Astrocyte of the cerebellum (primary cell): ENCODE measurements at places on chromosomes 3 and 15.

DNA sequence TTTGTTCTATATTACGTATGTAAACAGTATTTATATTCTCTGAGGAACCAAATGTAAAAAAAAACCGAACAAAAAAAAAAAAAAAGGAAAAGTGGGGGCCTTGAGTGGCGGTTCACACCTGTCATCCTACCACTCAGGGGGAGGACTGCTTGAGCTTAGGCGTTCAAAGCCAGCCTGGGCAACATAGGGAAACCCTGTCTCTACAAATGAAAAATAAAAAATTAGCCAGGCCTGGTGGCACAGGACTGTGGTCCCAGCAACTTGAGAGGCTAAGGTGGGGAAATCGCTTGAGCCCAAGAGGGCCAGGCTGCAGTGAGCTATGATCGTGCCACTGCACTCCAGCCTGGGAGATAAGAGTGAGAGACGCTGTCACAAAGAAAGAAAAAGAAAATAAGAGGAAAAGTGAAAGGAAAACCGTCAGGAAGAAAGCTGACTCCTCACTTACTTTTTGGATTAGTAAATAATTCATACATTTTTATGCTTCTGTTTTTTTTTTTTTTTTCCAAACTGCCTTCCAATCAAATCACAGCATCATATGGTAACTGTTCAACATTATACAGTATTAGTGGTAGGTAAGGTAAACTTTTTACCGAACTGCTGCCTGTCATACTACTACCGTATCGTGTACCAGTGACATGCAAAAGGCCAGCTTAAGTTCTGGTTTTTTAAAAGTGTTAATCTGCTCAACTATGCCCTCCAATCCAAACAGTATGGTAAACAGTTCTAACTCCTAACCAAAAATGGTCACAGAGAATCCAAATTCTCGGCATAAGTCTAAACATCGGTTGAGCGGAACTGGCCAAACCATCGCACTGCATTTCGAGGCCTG, 1.2 kb downstream of the PHC3 start:
- no peak for DNase-seq

DNA sequence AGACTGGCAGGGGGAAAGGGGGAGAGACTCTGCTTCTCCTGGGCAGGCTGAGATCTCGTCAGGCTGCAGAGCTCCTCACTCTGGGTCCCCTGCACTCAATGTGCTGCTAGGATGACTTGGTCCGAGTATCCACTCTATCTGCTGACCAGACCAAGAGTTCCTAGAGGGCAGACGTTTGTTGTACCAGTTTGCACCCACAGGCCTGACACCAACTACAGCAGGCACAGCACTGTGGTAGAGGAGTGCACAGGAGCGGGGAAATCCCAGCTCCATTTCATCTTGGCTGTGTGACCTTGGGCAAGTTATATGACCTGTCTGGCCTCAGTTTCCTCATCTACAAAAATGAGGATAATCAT, 29.0 kb downstream of the CCDC12 start:
- DNase-seq: no peak

DNA sequence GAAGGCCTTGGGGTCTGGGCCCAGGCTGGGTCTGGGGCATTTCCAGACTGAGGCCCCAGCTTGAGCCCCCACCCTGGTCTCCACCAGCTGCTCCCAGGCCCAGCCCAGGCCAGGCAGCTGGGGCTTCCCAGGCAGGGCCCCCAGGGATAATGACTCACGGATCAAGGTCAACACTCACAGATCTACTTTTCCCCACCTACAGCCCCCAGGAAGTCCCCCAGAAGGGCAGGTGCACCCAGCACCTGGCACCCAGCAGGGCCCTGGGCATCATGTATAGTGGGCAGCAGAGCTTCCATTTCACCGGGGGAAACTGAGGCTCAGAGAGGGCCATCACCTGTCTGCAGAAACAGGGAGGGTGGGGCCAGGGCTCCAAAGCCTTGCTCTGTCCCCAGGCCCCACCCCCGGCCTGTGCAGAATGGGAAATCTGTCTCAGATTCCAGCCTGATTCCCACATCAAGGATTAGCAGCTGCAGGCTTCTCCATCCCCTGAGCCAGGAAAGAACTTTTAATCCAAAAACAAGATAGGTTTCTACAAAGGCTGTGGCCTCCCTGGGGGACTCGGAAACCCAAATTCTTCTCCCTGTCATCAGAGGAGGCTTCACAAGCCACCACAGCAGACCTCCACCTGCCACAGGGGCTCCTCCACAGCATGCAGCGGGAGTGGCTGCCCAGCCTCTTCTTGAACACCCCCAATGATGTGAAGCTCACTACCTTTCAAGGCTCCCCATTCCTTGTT, 49.8 kb downstream of the IQSEC1 start:
- DNase-seq: no peak

DNA sequence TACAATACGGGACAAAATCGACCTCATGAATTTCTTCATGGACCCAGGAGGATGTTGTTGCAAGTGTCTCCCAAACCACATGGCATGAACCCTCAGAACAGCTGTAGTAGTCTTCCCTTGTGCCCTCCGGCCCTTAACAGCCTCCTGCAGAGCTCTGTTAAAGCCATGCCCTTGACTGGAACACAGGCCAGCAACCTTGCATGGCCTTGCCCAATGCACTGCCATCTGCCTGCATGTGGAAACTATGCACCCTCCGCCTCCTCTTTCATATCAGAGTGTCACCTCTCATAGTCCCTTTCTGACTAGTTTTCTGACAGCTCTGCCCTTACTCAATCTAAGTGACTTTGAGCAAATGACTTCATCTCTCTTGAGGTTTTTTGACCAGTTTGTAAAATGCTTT, 39.4 kb upstream of the TRIM71 start:
- no peak for DNase-seq

DNA sequence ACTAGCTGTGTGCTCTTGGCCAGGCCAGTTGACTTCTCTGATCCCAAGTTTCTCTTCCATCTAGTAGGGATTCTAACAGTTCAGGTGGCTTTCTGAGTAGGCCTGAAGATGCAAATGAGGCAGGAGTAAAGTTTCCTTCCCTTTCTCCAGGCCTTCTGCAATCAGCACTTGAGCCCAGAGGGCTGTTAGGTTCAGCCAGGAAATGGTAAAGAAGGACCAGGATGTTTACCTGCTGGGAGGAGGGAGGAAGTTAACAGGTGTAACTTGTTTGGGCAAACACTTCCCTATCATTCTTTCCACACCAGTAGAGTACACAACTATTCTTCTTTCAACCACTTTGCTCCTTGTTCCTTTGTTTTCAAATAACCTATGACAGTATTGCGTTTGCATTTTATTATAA, 13.3 kb upstream of the TNFSF10 start:
- no peak for DNase-seq

- peak; percentile 27 for DNase-seq
Measured at GRCh38 chr15:40891810-40892446, 2.3 kb upstream of the VPS18 start.

DNA sequence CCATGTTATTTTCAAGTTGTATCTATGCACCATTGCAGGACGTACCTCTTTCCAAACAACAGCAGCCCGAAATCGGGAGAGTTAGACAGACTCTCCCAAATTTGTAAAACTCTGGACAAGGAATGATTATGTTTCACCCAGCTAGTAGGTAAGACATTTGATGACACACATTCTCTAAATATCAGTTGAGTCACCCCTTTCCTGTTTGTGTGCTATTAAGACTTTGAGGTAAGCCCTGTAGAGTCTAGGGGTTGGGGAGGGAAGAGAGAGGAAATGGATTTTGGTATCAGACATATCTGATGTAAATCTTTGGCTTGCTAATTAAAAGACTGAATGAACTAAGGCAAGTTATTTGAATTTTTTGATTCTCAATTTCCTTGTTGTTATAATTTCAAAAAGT, 999.0 kb downstream of the TUSC7 start:
- no peak for DNase-seq
